ENCODE measurements at places on chromosomes 11 and 22.

GRCh38 chr11:61532134-61533038 is 23.8 kb downstream of the LRRC10B start:
- no peak for DNase-seq

DNA sequence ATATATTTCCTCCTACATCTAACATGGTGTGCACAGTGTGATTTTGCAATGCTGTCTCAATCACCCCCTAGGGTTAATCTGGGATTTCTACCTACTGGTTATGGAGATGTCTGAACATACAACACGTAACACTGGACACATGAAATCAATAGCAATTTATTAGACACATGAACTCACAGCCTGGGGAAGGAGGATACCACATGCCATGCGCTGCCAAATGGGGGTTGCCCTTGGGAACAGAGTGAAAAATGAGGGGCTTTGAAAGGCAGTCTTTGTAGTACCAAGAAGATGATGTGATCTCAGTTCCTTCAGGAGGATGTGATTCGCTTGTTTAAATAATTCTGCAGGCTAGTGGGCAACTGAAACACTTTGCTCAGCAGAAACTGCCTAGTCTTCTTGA is 253.6 kb upstream of the LRRC4C start:
- DNase-seq: no peak

GRCh38 chr11:130183878-130184610 is 24.5 kb downstream of the ST14 start:
- no peak for DNase-seq

DNA sequence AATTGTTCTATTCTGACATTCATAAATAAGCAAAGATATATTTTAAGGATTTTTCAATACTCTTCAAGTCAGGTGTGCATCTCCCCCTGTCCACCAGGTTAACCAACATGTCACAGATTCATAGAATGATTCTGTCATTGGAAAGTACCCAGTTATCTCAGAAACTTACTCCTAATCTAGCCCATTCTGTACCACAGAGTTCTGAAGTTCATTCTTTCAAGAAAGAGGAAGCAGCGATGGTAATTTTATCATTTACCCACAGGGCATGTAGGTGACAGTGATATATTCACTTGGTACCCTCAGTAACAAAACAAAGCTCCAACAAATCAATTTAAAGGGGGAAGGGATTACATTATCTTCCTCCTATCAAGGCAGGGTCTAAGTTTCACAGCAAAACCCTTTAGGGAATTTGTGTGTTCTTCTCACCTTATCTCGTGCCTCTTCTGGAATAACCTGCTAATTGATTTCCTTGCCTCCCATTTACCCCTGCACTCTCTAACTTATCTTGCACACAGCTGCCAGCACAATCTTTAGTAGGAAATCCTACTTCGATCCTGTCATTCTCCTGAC is 19.0 kb upstream of the MPPED2 start:
- no peak for DNase-seq

Measured in NCI-H1930 (cell line).